ENCODE measurements at places on chromosomes 12 and 14.

GRCh38 chr14:79318371-79318770 is 892.9 kb downstream of the DIO2 start:
- DNase-seq = no peak

DNA sequence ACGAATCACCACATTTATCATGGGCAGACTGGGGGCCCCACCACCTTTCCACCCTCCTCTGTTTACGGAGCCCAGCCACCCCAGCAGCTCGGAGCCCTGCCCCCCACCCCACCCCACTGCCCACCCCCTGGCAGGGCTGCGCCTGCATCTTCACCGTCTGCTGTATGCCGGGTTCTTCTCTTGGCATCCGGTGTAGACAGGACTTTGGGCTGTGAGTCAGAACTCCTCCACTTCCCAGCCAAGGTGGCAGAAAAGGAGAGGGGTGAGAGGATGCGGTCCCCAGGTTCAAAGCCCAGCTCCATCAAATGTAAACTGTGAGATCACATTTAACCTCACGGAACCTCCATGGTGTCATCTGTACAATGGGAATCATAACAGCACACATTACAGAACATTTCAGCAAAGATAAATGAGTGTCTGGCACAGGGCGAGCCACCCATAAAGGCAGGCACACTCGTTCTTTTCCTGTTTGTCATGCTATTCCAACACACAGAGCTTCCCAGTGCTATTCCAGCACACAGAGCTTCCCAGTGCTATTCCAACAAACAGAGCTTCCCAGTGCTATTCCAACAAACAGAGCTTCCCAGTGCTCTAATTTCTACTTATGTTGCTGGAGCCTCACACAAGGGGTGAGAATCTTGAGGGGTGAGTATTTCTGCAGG is 292.7 kb upstream of the RTL1 start:
- no peak for DNase-seq

DNA sequence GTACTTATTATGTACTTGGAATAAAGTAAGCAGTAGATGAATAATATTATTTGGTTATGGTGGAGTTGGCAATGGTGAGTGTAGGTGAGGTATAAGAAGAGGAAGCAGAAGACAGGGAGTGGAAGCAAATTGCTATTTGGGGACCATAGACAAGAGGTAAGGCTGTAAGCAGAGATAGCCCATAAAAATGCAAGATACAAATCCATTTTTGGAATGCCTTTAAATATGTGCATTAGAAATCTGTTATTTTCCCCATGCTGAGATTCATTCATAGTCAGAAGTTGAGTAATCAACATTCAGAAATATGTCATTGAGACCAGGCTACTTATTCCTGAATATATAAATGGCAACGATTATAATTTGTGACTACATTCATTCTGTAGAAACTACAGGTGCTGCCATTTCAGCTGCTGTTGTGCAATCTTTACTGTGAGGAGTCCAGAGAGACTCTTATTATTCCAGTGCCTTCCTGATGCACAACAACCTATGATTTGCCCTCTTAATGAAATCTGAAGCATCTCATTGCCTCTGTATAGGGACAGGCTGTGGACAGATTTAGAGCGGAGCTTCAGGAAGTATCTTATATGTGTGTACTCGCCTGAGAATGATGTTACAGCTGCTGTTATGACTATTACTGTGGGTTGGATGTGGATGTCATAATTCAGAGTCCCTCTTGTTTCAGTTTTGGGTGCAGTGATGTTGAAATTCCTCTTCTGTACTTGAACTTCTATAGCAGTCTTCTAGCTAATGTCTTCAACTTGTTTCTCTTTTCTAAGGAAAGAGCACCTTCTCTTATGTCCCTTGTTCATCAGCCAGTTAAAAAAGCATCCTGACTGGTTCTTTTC is 173.8 kb downstream of the NAV3 start:
- DNase-seq = no peak

- DNase-seq = no peak
Observed at GRCh38 chr12:107328442-107329133, 235.2 kb upstream of the CRY1 start.

DNA sequence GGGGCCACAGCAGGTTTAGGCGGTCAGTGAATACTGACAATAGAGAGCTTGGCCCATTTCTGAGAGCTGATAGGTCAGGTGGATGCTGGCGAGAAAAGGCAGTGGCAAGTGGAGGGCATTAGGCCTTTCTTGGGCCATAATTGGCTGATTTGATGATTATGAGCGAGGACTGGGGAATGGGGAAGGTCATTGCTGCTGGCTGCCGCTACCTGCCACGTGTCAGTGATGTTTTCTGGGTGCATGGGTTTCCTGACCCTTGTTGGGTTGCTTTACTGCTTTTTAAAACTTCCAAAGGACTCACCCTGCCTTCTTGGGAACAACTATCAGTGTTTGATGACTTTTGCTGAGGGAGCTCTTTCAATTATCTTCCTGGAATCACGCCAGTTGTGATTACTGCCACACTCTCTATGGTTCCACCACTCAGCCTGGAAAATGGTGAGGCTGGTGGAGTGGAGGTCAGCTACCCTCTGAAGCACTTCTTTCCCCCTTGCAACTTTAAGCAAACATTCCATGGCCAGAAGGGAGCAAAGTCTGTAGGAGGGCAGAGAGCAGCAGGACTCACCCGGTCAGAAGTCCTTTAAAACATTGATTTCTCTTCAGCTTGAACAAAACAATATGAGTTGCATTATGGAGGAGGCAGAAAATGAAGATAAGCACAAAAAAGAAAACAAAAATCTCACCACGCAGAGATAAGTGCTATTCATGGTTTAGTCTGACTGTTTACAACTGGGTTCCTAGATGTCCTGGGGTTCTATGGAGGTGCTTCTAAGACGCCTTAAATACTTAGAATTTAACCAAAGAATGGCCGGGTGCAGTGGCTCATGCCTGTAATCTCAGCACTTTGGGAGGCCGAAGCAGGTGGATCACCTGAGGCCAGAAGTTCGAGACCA is 12.1 kb upstream of the SLC10A1 start:
- no peak for DNase-seq

DNA sequence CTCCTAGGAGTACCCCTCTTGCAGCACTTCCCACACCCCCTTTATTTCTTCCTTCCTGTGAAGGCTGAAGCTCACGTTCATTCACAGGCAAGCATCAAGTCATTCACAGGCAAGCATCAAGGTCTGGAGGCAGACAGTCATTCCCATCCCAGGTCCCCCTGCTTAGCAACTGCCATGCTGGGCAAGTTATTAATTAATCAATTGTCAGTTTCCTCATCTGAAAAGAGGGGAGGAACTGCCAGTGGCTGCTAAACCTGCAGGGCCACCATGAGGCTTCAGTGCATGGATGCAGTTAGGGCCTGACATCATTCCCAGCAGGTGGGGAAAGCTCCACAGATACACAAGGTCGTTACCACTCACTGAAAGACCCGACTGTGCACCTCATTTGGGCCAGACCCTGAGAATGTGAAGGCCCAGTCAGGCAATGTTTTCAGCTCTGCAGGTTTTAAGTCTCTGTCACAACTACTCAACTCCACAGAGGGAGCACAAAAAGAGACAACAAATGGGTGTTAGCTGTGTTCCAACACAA is 85.0 kb upstream of the GPR68 start:
- DNase-seq = no peak

DNA sequence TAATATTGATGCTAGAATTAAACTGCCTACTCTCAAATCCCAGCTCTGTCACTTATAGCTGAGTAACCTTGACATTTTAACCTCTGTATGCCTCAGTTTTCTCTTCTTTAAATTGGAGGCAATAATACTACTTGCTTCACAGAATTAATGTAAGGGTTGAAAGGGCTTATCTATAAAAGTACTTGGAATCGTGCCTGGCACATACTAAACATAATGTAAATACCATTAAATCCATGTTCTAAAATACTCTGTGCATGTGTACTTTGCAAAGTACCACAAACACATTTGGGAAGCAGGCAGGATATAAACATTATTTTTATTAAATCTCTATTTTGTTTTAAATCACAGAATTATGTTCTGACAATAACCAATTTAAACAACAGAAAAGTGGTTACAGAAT is 41.9 kb downstream of the DYRK4 start:
- no peak for DNase-seq

- no peak for DNase-seq
Observed at GRCh38 chr14:42311876-42312275, 705.2 kb downstream of the LRFN5 start.

- DNase-seq = no peak
Observed at GRCh38 chr12:104903648-104904423, 54.3 kb downstream of the SLC41A2 start.

GRCh38 chr12:76026643-76027063 is 4.9 kb downstream of the PHLDA1 start:
- DNase-seq = no peak

DNA sequence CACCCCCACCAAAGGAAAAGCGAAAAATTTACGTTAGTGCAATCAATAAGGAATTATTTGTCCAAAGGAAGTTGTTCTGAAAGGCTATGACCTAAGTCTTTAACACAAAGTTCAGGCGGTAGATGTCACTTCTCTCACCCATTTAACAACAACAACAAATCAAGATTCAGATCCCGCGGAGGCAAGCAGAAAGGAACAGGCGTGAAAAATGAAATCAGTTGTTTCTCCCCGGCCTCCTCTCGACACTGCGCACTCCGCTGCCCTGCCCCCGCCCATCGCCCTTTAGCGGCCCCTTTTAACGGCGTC is 1.4 kb downstream of the DENND5B start:
- peak; percentile 3 for DNase-seq

DNA sequence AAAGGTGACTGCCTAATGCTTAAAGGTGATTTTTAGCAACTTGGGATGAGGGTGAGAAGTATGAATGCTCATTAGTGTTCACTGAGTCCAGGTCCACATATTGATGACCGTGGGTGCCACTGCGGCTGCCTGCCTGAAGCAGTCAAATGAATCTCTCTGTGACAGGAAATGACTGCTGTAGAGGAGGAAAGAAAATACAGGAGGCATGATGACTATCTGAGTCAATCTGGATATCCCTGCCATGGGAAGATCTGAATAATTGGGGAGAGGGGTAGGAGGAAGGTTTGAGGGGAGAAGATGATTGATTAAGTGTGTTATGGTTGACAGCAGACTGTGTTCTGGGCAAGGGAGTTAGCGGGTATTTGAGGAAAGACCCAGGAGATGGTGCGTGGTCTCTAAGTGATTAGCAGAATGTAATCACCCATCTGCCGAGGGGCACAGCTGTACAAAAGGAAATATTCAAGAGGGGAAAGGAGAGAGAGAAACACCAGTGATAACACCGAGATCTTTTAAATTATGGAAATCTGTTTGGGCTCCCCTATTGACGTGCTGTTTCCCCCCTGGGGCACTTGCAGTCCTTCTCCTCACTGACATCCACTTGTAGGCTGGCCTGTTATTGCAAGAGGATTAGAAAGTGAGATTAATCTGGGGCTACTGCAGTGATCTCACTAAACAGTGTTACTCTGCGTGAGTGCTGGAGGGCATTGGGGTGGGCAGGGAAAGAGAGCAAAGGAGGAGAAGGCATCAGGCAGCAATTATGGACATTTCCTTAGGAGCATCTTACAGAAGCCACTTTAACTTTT is 97.7 kb downstream of the AKAP6 start:
- DNase-seq = no peak

- DNase-seq = peak; percentile 15
Observed at GRCh38 chr12:69879007-69879960, 54.3 kb downstream of the MYRFL start.

GRCh38 chr12:56990648-56991318 is 15.6 kb downstream of the ZBTB39 start:
- DNase-seq = no peak

GRCh38 chr12:1093166-1093751 is 102.2 kb downstream of the ERC1 start:
- no peak for DNase-seq

- no peak for DNase-seq
Observed at GRCh38 chr12:97946701-97947100, 484.1 kb downstream of the RMST start.

- no peak for DNase-seq
Observed at GRCh38 chr12:5395443-5396271, 36.3 kb upstream of the NTF3 start.

GRCh38 chr12:76030341-76031080 is 1.1 kb downstream of the PHLDA1 start:
- DNase-seq = peak; percentile 19

GRCh38 chr14:64191756-64192155 is 102.4 kb downstream of the ESR2 start:
- DNase-seq = no peak

GRCh38 chr12:6462234-6462995 is 8.1 kb downstream of the VAMP1 start:
- no peak for DNase-seq

DNA sequence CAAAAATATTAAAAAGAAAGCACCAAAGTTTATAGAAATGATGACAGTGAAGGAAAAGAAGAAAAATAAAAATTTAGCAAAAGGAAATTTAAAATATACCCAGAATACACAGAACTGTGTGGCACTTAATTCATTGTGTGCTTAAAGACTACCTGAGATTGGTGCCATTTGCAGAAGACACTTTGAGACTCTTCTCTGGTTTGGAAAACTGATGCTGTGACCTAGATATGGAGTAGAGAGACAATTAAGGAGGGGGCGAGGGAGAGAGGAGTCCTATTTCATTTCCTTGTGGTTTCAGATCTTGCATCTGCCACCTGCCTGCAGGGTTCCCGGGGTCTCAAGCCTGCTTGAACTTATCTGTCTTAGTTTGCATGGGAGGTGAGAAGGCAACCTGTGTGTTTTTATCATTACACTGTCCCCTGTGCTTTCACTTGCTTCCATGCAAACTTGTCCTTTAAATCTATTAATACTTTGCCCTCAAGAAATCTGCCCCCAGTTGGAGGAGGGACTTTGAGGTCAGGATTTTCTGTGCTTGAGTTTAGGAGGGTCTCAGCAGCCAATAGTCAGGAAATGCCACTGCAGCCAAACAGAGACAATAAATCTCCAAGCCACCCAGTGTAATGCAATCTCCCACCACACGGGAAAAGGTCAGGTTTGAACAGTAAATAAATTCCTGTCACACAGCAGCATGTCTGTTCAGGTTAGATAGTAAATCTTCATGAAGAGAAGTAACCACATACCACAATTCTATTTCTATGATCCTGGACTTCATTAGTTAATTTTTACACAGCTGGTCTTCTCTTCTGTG is 119.4 kb downstream of the CAND1 start:
- no peak for DNase-seq

DNA sequence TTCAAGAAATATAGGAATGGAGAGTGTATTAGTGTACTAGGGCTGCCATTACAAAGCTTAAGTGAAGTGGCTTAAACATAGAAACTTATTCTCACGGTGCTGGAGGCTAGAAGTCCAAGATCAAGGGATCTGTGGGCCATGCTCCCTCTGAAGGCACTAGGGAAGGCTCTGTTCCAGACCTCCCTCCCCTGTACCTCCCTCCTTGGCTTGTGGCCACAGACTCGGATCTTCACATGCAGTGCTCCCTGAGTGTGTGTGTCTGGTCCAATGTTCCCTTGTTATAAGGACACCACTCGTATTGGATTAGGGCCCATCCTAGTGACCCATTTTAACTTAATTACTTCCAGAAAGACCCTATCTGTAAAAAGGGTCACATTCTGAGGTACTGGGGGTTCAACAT is 225.6 kb downstream of the VRK1 start:
- no peak for DNase-seq

GRCh38 chr12:62517887-62518286 is 51.3 kb downstream of the MON2 start:
- DNase-seq = no peak
